ENCODE measurements at places on chromosomes 1 and 21.
A peak's percentile ranks its signal among the peaks of the same experiment; 100 is the strongest.

DNA sequence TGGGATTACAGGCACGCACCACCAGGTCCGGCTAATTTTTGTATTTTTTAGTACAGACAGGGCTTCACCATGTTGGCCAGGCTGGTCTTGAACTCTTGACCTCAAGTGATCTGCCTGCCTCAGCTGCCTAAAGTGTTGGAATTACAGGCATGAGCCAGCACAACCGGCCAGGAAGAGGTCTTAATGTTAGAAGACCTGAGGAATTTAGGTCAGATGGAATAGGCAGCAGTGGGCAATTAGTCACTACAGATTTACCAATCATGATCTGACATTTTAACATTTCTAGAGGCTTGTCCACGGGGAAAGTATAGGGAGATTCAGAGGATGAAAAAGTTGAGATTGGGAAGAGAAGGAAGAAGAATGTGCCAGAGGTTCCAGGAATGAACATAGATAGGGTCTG, 8.9 kb upstream of the APP start:
- DNase-seq: no peak

- no peak for DNase-seq
These were observed 3.1 kb downstream of the LAMB3 start for GRCh38 chr1:209648931-209649776.

DNA sequence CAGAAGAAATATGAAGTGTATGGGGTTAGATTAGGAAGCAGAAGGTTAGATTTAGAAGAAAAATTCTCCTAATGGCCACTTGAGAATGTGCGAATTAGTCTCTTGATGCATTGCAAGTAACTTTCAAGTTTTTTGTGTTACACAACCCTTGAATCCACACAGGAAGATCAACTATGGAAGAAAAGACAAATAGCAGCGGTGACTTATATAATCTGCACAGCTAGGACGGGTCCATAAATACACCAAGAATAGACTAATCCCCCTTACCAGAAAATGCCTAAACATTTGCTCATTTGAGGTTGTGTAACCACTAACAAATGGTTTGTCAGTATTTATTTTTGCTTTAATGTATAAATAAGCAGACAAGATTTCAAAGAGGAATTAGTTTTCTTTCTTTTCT, 182.6 kb downstream of the TGFB2 start:
- no peak for DNase-seq

DNA sequence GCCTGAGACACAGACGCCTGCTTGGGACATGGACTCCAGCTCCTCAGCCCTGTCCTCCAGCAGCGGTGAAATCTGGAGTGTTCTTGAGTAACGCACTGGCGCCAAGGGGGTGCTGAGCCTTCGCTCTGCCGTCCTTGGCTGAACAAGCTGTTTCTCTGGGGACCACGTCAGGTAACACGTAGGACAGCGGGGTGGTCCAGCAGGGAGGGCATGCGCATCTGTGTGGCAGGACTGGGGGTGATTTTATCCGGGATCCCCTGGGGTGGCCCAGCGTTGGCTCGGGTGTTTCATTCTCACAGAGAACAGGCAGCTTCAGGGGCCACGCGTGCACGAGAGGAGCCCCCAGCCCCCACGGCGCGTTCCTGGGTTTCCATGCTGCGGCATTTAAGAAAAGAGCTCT, 61.2 kb downstream of the AGPAT3 start:
- no peak for DNase-seq

GRCh38 chr1:207007352-207008033, 25.1 kb downstream of the C1orf116 start:
- no peak for DNase-seq

GRCh38 chr1:112509005-112509659, 367 bp downstream of the WNT2B start:
- DNase-seq: peak; percentile 17

DNA sequence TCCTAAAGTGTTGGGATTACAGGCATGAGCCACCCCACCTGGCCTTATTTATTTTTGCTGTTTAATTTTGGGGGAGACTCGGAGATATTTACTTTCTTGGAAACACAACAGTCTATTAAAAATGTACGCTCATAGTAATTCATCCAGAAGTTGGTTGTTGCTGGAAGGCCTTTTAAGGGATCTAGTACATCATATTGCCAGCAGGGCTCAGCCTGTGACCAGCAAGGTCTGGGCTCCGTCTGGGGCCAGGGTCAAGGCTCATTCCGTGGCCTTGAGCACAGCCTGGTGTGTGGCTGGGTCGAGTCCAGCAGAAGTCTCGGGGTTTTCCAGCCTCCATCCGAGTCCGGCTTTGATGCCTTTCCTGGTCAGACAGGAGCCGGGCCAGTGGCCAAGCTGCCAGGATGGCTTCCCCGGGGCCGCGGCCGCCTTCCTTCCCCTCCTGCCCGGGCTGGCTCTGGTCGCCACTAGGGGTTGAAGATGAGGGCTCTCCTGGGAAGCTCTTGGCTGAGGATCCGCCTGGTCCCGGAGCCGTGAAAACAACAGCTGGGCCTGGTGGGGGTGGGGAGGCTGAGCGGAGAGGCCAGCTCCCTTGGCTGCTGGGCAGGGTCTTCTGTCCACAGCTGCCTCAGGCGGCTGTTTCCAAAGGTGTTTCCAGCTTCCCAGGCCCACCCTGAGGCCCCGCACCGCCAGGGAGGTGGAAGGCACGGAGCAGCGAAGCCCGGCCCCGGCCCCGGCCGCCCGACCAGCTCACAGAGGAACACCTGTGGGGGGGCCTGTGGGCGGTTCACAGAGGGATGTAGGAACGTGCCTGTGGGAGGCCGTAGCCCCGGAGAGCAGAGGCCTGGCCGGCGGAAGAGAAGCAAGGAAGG, 5.1 kb upstream of the VWA1 start:
- DNase-seq: no peak

GRCh38 chr1:212167098-212167497, 118.1 kb upstream of the PPP2R5A start:
- DNase-seq: no peak

GRCh38 chr1:69123486-69123885, 444.2 kb upstream of the LRRC7 start:
- no peak for DNase-seq

DNA sequence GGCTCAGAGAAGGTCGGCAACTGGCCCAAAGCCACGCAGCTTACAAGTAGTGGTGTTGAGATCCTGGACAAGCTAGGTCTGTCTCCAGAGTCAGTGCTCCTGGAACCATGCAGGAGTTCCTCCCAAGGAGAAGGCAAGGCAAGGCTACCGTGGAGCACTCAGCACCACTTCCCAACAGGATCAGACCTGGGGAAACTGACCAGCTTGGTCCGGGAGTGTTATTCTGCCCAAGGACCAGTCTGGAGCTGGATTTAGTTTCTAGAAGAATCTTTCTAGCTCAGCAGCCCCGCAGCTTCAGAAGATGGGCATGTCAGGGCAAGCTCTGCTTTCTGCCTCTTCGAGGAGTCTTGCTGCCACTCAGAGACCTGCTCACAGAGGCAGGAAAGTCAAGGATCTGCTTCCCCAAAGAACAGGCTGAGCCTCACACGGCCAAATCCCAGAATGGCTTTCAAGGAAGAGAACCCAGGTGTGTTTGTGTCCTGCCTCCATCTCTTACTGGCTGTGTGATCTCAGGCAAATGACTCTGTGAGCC, 302.8 kb downstream of the MATN1 start:
- DNase-seq: no peak

GRCh38 chr1:237888143-237888542, 2.6 kb downstream of the ZP4 start:
- no peak for DNase-seq

DNA sequence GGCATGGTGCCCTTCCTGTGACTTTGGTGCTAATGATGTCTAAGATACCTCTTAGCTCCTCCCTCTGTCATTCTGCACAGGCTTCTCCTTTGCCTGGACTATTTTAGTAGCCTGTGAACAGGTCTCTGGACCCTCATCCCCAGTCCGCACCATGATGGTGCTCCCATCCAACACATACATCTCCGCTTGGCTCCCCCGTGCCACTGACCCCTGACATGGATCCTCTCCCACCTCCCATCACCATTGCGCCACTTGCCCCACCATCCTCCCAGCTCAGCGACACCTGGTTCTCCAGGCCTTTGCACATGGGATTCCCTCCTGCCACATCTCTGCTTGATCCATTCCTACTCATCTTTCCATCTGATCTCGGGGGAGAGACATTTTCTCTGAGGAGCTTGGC, 33.9 kb downstream of the RUNX3 start:
- no peak for DNase-seq

GRCh38 chr1:23865543-23865930, 2.6 kb downstream of the FUCA1 start:
- DNase-seq: no peak

DNA sequence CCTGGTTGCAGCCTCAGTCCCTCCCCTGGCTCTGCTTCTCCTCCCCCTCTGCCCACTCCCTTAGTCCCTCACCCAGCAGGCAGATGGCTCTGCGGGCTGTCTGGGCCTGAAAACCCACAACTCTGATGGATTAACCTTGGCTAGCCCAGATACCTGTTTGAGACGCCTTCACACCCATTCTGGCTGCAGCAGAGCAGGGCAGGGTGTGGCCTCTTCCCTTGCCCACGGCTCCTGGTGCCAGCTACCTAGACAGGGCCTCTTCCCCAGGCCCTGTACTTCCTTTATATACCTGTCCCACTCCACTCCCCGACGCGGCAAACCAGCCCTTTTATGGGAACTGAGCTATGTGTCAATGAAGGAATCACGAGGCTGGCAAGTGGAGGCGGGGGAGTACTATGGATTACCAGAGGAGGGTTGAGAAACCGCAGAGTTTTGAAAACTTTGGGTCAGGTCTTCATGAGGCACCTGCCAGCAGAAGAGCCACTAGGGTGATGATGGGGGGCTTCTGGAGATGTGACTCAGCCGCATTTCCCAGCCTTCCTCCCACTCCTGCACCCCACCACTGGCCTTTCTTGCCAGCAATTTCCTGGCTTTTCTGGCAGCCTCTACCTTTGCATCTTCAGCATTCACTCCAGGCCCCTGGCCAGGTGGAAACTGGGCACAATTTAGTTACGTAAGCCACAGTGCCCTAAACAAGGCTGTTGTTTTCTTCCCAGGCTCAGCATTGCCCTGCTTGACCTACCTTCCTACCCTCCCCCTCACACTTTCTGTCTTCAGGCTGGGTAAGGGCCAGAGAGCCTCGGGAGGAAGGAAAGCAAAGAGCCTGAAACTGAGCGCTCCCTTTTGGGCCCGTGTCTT, at the start of gene CHI3L1:
CHI3L1 (minus strand) TSS at position 259 of the 858 bp plus-strand sequence; CDS start at position 178, 81 bp downstream.
- no peak for DNase-seq

GRCh38 chr1:38131024-38131585, 84.5 kb upstream of the POU3F1 start:
- no peak for DNase-seq

DNA sequence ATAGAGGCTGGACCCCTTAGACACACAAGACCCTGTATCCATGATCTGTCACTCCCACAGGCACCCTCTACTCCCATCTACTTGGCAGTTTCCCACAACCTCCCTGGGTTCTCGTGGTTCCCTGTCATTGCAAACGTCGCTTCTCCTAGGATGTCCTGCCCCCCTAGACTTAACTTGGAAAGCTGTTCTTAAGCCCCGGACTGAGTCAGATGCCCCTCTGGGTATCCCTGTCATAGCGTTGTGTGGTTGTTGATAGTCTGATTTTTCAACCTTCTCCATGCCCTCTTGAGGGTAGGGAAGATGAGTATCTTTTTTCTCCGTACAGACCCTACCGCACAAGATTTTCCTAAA, 11.8 kb downstream of the RCC1 start:
- DNase-seq: peak; percentile 6

- no peak for DNase-seq
These were observed 108.1 kb downstream of the RNF220 start for GRCh38 chr1:44513111-44513510.

DNA sequence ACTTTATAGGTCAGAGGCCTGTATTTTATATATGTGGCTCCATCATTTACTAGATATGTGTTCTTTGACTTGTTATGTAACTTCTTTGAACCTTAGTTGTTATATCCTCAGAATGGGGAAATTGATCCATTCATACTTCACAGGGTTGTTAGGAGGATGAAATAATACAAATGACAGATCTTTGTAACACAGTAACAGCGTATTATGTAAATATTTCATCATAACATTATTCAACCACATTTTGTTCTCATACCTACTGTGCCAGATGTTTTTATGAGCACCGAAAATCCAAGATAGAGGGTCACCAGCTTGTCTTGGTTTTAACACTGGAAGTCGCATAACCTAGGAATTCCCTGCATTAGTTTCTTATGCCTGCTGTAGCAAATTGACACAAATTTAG, 3.3 kb downstream of the SUCO start:
- no peak for DNase-seq

GRCh38 chr1:118271883-118272282, 86.9 kb upstream of the SPAG17 start:
- DNase-seq: no peak

- no peak for DNase-seq
These were observed 32.3 kb downstream of the CD58 start for GRCh38 chr1:116538544-116538943.

GRCh38 chr21:37263827-37264600, 3.1 kb downstream of the VPS26C start:
- no peak for DNase-seq

GRCh38 chr1:54575605-54576290, 27.7 kb downstream of the ACOT11 start:
- DNase-seq: no peak

GRCh38 chr1:187032316-187032981, 203.7 kb downstream of the PLA2G4A start:
- no peak for DNase-seq

- no peak for DNase-seq
These were observed 254.1 kb upstream of the PROX1 start for GRCh38 chr1:213733705-213734104.

DNA sequence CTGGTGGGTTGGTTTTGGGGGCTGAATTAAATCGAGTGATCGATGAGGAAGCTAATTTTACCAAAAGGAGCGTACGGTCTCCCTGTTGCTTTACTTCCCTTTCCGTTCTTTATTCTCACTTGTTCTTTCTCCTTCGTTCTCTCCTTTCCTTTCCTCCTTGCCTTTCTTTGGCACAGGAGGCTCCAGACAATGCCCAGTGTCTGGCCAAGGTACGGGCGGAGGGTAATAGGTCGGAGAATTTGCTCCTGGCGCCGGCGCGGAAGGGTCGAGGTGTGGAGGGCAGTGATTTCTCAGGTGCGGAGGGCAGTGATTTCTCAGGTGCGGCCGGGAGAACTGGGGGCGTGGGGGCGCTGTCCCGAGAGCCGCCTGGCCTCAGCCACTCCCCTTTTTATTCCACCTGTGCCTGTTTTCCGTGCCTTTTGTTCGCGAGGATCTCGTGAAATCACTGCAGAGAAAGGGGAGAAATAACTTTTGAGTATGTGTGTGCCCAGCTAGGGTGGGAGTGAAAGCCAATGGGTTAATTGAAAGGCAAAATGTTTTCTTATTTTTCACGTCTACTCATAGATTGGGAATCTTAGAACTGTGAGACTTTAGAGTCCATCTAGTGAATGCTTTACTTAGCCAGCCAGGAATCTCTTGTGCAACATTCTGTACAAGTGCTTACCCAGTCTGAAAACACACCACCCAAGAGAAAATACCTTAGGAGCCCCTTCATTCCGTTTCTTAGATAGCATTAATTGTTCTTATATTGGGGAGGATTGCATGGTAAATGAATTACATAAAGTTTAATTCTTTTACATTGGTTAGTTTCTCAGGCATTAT, 1.3 kb downstream of the FNBP1L start:
- no peak for DNase-seq

- no peak for DNase-seq
These were observed 58.5 kb downstream of the DNM3 start for GRCh38 chr1:171899838-171900237.

Measured in stimulated activated CD4-positive, alpha-beta T cell treated with anti-CD3 and anti-CD28 coated beads, Interleukin-12 subunit alpha, Interleukin-12 subunit beta, amount 100 ng/mL, for 4 hours (primary cell).